ENCODE measurements at places on chromosomes 3 and 15. TPM values are rescaled to one million over a fixed set of nuclear protein-coding genes. Genes with fewer than 3 reads are reported as not detected.

DNA sequence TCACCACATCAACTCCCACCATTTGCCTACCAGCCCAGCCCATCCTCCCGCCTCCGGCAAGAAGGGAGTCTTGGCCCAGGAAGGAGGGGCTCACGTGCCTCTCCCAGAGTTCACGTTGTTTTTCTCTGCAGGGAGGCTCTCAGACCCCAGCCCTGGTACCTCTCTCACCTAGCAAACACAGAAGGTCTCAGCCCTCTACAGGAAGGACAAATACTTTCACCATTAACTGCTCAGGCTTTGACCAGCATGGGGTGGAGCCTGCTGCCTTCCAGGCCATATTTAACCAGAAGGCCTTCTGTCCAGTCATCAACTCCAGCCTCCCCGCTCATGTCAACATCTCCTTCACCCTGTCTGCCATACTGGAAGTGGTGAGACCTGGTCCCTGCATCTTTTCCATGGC, 19.0 kb upstream of the HTR3E start:
- DNase-seq, result no peak

Gene MUC20
- total RNA-seq, result 3.6 TPM

DNA sequence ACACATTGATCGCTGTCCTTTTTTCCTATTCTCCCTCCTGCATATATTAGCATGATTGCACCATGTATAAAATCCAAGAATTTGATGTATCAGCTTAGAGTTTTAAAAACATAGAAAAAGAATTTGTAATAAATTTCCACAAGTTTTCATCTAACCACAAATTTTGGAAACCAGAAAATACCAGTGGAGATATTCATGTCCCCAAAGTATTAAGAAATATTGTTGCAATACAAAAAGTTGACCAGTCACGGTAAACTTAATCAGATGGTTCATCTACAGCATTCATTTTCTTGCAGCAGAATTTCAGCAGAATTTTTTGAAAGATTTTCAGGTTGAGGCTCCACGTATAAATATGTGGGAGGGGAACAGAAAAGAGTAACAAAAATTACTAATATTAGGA, 500.9 kb upstream of the MDFIC2 start:
- DNase-seq, result no peak

Gene STARD5
- total RNA-seq, result 1.7 TPM

Gene SERINC4
- 0.82 TPM for total RNA-seq

DNA sequence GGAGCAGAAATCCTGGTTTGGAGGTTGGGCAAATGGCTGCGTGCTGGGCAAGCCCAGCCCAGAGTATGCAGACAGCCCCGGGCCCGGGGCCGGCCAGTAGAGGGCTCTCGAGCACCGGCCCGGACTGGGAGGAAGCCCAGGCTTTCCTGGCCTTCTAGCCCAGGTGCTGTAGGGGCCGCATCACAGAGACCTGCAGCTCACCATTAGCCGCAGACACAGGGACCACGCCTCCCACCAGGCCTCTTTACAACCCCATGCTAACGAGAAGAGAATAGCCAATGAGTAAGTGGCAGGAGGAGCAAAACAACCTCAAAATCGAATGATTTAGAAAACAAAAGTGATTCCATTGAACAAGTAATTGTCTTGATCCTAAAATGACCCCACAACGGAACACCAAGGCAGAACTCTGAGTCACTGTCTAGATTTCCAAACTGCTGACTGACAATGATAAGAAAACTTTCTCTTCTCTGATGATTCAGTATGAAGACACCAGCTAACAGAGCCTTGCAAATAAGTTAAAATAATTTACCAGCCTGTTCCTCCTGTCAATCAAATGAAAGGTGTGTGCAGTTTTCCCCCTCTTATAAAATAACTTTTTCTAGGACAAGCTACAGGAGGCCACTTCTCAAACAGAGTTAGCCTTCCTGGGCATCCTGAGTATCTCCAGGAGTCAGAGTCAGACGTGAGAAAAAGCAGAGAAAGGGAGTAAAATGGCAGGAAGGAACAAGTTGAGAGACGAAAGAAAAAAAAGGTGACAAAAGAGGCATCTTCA, 102.2 kb downstream of the DGKG start:
- DNase-seq, result peak; percentile 48

DNA sequence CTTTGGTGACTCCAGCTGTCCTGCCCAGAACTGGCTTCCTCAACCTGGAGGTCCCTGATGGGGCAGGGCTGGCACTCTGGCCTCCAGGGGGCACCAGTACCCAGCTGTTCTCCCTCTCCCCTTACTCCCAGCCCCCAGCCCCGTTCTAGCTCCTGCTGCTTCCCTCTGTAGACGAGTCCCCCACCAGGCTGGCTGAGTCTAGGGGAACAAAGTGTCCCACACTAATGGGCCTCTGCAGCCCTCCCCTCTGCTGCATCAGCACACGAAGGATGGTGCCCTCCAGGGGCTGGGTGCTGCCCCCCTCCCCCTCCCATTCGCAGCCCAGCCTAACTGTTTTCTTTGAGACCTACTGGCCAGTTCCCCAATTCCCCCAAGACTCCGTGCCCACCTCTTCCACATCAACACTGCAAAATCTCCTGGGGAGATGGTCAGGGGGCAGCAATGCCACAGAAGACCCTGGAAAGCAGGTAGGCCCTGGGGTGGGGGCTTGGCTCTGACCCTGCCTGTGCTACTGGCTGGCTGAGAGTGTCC, 4.2 kb downstream of the RHCG start:
- no peak for DNase-seq

DNA sequence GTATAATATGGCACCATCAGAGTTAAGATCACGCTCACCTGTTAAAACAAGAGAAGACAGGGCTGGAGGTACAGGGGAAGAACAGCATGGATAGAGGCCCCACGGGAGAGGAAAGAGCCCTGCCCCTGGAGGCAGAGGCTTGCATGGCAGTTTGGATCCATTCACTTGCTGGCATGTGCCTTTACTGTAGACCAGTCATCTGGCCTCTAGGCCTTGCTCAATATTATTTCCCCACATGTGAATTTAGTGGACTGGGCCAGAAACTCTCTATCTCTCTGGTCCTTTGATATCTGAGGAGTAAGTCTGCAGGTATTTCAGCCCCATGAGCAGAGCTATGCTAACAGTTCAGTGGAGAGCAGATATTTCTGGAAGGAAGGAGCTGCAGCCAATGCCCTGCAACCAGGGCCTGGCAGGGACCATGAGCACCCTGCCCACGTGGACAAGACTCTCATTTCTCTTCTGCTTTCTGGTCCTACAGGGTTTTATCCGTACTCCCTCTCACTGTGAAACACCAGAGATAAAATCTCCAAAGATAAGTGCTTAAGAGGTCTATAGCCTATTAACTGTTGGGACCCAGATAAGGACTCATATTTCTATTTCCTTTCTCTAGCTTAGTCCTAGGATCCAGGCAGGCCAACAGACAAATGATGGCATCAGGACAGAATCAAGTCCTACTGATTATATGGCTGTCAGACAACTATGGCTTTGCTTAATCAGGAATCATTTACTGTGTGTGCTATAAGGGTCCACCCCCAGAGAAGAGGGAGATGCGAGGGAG, 65.0 kb downstream of the CLDN11 start:
- no peak for DNase-seq

Gene GADL1
- total RNA-seq, result 0.46 TPM

Gene SCAMP5
- total RNA-seq, result not detected

GRCh38 chr15:56325186-56325585, 40.0 kb upstream of the TEX9 start:
- DNase-seq, result no peak

Gene SENP8
- 3.2 TPM for total RNA-seq

DNA sequence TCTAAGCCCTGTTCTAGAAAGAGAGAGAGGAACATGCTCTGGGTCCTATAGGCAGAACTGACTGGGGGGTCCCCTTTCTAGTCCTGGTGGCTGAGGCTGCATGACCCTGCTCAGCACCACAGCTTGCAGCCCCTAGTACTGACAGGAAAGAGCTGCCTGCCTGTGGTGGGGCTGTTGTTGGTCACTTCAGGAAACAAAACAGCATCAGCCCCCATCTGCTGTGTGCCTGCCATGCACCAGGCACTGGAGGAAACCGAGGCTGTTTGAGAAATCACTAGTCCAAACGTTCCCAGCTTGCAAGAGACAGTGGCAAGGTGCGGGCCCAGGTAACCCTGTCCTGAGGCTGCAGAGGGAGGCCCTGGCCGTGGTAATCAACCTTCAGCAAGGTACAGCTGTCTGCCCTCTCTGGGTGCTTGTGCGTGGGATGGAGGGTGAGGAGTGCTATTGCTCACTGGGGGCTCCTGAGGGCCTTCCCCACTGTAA, 90.6 kb downstream of the IQSEC1 start:
- no peak for DNase-seq

Gene NEK4
- total RNA-seq, result 23.8 TPM

DNA sequence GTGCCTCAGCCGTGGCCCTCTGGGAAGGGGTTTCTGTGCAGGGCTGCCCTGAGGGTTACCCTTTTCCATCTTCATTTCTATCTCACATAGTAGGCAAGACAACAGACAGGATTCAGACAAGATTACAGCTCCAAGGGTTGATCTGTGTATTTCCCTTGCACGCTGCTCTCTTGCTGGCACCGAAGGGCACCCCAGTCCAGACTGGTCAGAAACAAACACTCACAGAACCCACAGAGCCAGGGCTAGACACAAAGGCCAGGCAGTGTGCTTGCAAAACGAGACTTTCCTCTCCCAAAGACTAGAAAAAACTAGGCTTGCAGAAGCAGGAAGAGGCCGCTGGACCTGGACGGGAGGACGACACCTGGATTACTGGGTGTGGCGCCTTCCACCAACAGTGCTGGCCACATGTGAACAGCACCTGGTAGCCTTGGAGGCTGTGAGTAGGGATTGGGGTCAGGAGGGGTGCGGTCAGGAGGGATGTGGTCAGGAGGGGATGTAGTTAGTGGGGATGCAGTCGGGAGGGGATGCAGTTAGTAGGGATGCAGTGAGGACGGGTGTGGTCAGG, 96.8 kb downstream of the BDH1 start:
- DNase-seq, result no peak

Gene RASA2
- total RNA-seq, result 10.6 TPM

Gene BFSP2
- not detected for total RNA-seq

DNA sequence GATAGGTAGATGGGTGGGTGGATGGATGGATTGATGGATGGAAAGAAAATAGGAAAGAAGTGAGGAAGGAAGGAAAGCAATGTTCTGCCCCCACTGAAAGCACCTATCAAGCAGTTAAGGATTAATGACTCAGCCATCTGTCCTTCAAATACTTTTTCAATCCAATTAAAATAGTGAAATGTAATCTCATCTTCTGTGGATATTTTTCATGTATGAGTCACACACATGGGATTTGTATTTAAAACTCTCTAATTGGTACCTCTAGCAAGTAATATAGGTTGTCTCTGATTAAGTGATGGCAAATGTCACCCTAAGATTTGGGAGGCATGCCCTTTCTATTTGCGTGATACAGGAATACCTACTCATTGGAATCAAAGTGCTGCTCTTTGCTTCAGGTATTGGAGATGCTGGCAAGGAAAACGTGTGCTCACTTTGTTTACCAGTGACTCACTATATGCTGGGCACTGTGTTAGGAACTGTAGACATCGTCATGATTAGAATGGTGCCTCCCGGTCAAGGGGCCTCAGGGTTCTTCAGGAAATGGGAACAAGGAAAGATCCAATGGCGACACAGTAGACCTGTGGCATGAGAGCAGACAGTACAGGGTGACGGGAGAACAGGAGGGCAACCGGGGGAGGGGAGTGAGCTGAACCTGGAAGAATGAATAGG, 230.1 kb downstream of the CLSTN2 start:
- DNase-seq, result no peak

Gene NANOGP8
- total RNA-seq, result not detected

DNA sequence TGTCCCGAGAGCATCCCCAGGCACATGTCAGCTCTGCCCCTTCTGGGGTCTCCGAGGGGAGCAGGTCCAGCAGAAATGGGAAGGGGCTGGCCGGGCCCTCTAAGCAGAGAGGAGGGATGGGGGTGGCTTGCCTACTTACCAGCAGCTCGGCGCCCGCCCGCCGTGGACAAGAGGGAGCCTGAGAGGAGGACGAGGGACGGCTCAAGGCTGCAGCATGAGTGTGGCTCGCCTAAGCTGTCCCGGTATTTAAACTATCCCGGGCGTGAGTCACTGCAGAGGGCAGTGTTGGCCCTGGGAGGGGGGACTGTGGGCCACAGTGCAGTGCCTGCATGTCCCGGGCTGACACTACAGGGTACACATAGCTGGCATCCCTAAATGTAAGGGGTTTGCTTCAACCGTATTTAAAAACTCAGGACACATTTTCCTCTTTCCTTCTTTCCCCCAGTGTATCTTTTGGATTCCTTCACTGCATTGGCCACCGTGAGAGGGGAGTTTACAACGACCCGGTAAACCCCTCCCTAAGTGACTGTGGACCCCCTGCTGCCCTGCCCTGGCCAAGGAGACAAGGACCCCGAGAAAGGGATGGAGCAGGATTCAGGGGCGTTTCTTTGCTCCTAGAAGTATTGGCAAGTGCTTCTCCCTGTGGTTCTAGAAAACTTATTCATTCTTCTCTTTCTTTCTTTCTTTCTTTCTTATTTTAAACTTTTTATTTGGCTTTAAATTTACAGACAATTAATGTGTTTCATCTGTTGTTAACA, at the start of gene LRRC15:
Gene LRRC15, minus strand, starts transcription at position 222 of the 758 bp plus-strand sequence. CDS start 8,700 bp downstream, outside the sequence.
- DNase-seq, result no peak

GRCh38 chr15:71043373-71043772, 71.9 kb upstream of the THSD4 start:
- no peak for DNase-seq

Data from gastrocnemius medialis (tissue), 4 donors.